ENCODE measurements at places on chromosomes 4 and X.

- DNase-seq, result no peak
Observed at GRCh38 chr4:161987611-161988010, 176.2 kb downstream of the FSTL5 start.

- no peak for DNase-seq
Observed at GRCh38 chr4:151862766-151863165, 102.0 kb upstream of the GATB start.

DNA sequence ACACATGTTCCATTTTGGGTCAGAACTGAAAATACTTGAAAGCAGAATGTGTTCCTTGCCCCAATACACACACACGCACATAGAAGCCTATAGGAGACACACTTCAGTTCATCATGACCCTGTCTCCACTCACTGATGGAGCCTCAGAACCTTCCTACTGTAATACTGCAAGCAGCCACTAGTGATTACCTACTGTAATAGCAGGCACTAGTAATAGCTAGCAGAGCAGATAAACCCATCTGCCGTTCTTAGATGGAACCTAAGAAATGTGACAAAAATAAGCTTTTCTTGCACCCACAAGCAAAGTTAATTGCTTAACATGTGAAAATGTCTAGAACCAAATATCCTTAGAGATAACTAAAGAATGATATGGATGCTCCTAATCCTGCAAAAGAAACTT, 13.6 kb downstream of the AMTN start:
- DNase-seq, result no peak

DNA sequence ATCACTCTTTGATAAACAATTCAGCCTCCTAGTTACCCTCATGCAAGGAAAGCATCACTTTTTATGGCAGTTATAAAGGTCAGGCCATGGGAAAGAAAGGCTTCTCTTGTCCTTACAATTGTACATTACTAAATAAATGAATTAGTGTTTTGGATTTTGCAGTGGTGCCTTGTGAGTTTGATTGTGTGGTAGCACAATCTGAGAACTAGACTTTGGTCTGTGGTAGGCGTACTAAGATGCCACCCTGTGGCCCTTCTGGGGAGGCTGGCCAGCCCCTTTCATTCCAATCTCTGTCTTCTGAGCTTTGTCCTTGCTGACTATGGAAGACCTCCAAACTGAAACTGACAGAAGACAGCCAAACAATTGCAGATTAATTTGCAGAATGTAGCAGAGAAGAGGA, 14.6 kb upstream of the HNRNPD start:
- no peak for DNase-seq

DNA sequence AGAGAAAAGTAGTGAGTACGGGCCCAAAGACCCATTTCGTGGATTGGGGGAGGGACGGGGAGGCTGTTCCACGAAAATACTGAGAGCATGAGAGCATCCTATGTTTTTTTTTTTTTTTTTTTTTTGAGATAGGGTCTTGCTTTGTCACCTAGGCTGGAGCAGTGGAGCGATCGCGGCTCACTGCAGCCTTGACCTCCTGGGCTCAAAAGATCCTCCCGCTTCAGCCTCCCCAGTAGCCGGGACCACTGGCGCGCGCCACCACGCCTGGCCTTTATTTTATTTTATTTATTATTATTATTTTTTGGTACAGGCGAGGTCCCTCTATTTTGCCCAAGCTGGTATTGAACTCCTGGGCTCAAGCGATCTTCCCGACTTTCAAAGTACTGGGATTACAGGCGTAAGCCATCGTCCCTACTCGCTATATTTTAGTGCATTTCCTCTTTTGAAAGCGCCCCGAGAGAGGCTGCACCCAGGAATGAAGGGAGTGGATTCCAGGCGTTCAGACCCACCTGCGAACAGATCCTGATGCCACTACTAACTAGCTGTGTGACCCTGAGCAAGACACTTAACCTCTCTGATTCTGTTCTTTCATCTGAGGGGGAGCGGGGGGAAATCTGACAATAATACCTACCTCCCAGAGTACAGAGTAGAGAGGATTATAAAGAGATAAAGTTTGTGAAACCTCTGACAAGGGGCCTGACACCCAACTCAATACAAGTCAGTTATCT, 5.4 kb upstream of the MSX1 start:
- DNase-seq, result peak; percentile 19

- no peak for DNase-seq
Observed at GRCh38 chr4:38855466-38855865, 1.2 kb downstream of the TLR6 start.

- DNase-seq, result no peak
Observed at GRCh38 chrX:68387776-68388175, 45.5 kb downstream of the OPHN1 start.

- no peak for DNase-seq
Observed at GRCh38 chr4:26826721-26827120, 33.9 kb upstream of the STIM2 start.

DNA sequence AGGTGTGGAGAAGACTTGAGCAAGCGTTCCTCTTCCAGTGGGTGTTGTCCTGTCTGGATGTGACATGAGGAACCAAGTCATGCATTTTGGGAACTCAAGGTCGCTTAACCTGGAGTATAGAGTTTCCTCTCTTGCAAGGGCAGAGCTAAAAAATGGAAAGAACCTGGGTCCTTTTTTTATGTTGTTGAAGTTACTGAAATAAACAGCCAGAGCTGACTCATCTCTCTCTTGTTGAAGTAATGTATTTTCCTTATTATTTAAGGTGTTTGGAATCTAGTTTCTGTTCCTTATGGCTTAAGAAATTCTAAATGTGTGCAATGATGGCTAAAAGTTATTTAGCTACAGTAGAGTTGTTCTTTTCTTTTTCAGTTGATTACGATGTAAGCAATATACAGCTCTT, 314.5 kb downstream of the CAMK2D start:
- no peak for DNase-seq

GRCh38 chrX:43562372-43562771, 93.7 kb upstream of the MAOA start:
- no peak for DNase-seq

- no peak for DNase-seq
Observed at GRCh38 chr4:288891-289290, 16.4 kb downstream of the ZNF732 start.

- DNase-seq, result no peak
Observed at GRCh38 chr4:69896530-69897116, 34.2 kb upstream of the CSN1S1 start.

DNA sequence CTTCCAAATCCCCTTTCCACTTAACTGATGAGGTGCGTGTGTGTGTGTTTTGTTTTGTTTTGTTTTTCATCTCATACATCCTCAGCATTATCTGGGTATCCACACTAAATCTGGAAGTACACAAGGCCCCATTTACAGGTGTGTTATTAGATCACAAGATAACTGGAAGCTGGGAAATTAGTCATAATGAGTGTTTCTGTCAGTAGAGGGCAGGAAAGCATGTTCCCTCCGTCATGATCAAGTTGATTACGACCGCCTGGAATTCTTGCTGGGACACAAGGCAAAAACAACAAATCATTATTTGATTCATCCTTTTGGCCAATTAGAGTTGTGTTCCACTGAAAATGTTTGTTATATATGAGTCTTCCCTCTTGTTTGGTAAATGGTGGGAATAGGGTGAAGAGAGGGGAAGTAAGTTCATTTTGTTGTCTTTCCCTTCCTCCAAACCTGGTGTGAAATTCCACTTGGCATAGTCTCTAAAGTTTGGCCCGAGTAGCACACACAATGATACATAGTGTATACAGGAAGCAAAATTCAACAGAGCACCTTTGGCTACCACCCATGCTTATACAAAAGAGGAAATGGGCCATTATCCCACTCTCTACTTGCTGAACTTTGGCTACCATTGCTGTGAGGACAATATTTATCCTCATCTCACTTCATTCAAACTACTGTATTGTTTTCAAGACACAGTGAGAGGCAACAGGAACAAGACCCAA, 33.3 kb upstream of the TLL1 start:
- no peak for DNase-seq

DNA sequence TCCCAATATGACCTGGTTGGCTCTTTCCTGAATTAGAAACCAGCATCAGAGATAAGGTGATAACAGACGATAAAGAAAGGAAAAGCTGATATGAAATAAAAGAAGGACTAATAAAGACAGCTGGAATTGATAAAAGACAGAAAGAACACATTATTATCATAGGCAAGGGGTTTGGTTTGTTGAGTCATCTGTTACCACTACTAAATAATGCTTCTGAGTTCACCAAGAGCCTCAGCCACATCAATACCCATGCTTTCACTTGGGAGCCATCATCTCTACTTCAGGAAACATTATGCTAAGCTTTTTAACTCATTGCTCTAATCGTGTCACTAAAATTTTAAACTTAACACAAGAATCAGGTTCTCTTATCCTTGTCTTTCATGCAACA, 27.6 kb downstream of the ANXA5 start:
- DNase-seq, result no peak

- DNase-seq, result no peak
Observed at GRCh38 chrX:109967156-109967555, 35.8 kb upstream of the TMEM164 start.

GRCh38 chr4:183362916-183363542, 40.8 kb upstream of the CLDN24 start:
- DNase-seq, result no peak

All from dorsolateral prefrontal cortex (tissue), 122 donors.